Activated naive CD8-positive, alpha-beta T cell treated with anti-CD3 and anti-CD28 coated beads, Interleukin-2, amount 50 U/mL, for 24 hours (primary cell): ENCODE measurements at places on chromosomes 4 and X.

DNA sequence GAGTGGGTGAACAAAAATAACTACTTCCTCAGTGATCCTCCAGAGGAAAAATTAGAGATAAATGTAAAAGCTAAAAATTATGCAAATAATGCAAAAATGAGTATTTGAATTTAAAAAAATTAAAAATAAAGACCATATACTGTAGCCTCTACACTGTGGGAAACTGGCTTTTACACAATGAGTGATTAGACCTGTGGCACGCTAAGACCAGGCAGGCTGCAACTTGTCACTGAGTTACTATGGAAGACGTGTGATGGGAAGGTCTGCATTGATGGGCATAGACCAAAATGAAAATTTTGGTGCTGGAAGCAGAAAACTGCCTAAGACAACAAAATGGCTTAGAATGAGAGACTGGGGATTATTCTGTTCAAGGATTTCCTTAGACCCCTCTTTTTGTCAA lies 30.2 kb downstream of the BTC start:
- no peak for DNase-seq

DNA sequence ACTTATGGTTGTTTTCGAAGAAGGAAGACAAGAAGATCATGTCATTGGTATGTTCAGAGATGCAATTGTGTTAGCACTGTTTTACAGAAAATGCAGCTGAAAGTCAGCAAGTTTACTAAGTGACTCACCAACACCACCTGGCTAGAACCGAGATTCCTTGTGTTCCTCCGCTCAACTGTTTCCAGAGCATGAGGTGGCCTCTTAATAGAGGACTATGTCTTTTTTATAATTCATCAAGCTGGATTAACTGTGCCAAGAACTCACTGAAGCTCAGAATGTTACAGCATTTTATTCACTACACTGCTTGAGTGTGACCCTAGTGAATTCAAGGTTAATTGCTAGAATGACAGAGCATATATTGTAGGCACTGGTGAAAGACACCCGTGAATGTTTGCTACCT lies 1573.5 kb upstream of the TENM3 start:
- DNase-seq = no peak

DNA sequence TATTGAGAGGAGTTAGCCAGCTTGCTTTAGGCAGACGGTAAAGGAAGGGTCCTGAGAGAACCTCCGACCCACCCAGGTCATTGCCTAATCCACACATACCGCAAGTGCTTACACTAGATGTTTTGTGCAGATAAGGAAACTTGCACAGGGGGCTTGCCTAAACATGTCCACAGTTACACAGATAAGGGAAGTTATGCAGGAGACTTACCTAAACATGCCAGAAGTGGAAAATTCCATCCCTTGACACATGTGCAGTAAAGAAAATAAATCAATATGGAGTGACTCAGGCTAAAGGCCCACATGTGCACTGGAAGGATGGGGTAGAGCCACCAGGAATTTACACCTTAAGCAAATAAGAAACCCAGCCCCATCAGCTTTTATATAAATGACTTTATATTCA lies 232.8 kb upstream of the HDX start:
- DNase-seq = no peak

DNA sequence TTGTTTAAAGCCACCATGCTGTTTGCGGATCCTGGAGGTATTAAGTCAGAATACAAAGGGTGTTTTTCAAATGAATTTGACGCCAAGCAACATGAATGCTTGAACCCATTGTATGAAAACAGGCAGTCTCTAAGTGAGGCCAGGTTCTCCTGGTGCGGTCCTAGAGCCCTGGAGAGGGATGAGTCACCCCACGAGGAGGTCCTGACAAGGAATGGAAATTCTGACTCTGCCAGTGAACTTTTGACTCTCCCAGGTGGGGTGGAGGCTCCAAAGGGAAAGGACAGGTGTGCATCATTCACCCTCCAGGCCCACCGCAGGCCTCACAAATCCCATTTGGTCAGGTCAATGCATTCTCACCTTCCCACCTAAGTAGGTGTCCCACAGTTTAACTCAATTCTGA lies 1.5 kb downstream of the TRIM2 start:
- peak; percentile 31 for DNase-seq

GRCh38 chrX:2898846-2899512 lies 30.2 kb downstream of the ARSD start:
- no peak for DNase-seq

GRCh38 chr4:8760561-8760960 lies 111.1 kb downstream of the HMX1 start:
- DNase-seq = no peak

- peak; percentile 52 for DNase-seq
Observed at GRCh38 chrX:48540028-48540375, 488 bp downstream of the TBC1D25 start.

- no peak for DNase-seq
Observed at GRCh38 chr4:111028795-111029194, 405.9 kb upstream of the PITX2 start.

DNA sequence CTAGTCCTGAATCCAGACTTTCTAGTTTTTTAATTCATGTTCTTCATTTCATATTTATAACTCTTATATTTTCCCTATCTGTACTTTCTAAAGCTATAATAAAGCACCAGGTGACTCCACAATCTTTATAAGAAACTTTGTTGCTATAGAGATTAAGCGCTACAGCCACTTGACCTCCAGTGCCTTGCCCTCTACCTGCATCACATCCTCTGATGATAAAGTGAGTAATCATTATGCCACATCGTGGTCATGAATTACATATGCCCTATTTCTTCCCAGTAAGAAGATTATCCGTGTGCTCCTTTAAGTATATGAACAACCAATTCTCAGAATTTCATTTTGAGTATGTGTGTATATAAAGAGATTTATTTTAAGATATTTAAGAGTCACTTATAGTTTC lies 6.8 kb upstream of the DYNLT3 start:
- no peak for DNase-seq
